ENCODE measurements at places on chromosomes 5 and 9. TPM values are rescaled to one million over a fixed set of nuclear protein-coding genes. Genes with fewer than 3 reads are reported as not detected.
A peak's percentile ranks its signal among the peaks of the same experiment; 100 is the strongest.

ADAMTSL2 gene
- total RNA-seq = 19.5 TPM

- H3K4me1 ChIP-seq = peaks cover 7% of the 10 kb centered on the region
- H3K4me3 ChIP-seq = no peak overlapping the region
- DNase-seq = no peak
- no peaks in the 10 kb centered on the region for H3K36me3 ChIP-seq
- H3K27ac ChIP-seq = no peak overlapping the region
- no peaks in the 10 kb centered on the region for H3K27me3 ChIP-seq
Observed at GRCh38 chr5:15495026-15495425, 5.0 kb upstream of the FBXL7 start.

SPATA31C1 gene
- not detected for total RNA-seq

DNA sequence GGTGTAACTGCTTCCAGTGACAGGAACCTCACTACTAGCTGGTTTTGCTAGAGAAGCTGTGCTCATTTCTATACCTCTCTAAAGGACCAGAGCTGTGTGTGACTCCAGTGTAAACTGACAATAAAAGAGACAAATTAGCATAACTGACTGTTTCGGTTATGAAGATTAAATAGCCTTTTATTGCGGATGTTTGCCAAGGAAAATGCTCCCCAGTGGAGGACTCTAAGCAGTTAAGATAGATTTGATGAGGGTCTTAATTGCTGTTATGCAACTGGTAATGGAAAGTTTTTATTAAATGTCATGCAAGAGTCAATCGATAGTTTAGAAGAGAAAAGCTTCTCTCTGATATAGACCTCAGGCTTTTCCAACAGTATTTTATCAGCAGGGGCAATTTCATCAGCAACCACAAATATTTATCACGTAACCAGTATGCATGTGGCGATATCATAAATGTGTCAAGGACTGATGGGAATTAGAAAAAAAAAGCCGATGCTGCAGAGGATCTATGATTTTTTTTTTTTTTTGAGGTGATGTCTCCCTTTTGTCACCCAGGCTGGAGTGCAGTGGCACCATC, 275.2 kb upstream of the DMAC1 start:
- H3K36me3 ChIP-seq = no peaks in the 10 kb centered on the region
- no peaks in the 10 kb centered on the region for H3K4me1 ChIP-seq
- no peak for DNase-seq
- no peaks in the 10 kb centered on the region for H3K27me3 ChIP-seq
- H3K27ac ChIP-seq = no peak overlapping the region

GRCh38 chr9:115628426-115628825, 510.5 kb upstream of the TNC start:
- no peaks in the 10 kb centered on the region for H3K27me3 ChIP-seq
- no peak overlapping the region for H3K27ac ChIP-seq
- DNase-seq = no peak
- H3K36me3 ChIP-seq = no peaks in the 10 kb centered on the region
- H3K4me1 ChIP-seq = no peaks in the 10 kb centered on the region
- H3K4me3 ChIP-seq = no peak overlapping the region

DNA sequence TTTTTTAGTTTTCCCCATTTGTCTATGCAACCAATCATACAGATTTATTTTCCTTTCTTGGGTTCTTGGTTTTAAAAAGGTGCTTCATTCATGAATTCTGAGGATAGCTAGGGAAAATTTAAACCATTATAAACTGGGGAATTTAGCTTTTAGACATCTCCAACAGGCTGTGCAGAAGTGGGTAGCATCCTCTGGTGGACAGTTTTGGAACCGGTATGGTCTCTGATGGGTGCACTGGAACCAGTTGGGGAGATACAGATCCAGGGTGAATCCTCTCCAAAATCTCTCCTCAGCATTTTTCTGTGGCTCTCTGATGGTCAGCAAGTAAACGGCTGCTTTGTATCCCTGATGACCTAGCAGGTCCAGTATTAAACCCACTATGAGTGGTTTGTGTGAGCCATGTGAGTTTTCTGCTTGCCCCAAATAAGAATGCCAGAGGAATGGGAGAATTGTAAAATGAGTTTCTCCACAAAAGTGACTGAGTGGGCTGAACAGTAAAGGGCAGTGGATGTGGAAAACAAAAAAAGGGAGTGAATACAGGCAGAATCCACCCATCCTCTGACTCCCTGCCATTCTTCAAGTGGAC, 9.1 kb upstream of the DNAJC25 start:
- H3K27ac ChIP-seq = no peak overlapping the region
- no peak overlapping the region for H3K4me3 ChIP-seq
- H3K27me3 ChIP-seq = no peaks in the 10 kb centered on the region
- DNase-seq = no peak
- no peaks in the 10 kb centered on the region for H3K36me3 ChIP-seq

DNA sequence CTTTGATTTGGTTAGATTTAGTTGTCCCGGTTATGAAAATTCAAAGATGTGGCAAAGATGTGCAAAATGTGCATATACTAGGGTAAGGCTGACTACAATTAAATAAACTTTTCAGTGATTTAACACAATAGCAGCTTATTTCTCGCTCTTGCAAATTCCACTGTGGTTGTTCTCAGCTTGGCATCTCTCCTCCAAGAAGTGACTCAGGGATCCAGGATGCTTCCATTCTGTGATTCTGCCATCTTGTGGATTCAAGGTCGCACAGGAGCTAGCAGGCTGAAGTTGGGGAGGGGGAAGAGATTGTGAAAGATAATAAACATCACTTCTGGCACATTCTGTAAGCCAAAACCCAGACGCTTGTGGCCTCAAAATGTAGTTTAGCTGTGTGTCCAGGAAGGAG, 60.1 kb upstream of the TGFBR1 start:
- no peaks in the 10 kb centered on the region for H3K36me3 ChIP-seq
- no peak for DNase-seq
- H3K4me3 ChIP-seq = no peak overlapping the region

AGXT2 gene
- total RNA-seq = not detected

- no peak for DNase-seq
- H3K27me3 ChIP-seq = no peaks in the 10 kb centered on the region
- H3K36me3 ChIP-seq = no peaks in the 10 kb centered on the region
- H3K4me3 ChIP-seq = no peak overlapping the region
Observed at GRCh38 chr9:109437286-109437685, 60.8 kb downstream of the PTPN3 start.

DNA sequence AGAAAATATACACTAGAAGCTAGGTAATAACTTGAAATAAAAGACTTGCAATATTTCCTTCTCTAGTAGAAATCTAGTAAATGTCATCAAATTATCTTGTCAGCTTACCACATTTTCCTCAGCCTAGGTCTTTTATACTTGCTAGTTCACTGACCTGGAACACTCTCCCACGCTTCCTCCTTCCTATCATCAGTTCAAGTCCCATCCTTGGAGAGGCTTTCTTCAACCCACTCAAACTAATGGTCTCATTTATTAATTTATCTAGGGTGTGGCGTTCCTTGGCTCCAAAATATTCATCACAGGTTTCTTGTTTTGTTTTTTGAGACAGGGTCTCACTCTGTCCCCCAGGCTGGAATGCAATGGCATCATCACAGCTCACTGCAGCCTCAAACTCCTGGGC, 2.9 kb downstream of the FAM13B start:
- H3K27me3 ChIP-seq = no peaks in the 10 kb centered on the region
- DNase-seq = no peak
- peaks cover 49% of the 10 kb centered on the region for H3K4me1 ChIP-seq
- no peak overlapping the region for H3K27ac ChIP-seq

- H3K36me3 ChIP-seq = peaks cover 32% of the 10 kb centered on the region
- H3K27me3 ChIP-seq = no peaks in the 10 kb centered on the region
- DNase-seq = no peak
- H3K4me3 ChIP-seq = no peak overlapping the region
Observed at GRCh38 chr9:112224401-112225289, 49.5 kb upstream of the SUSD1 start.

- H3K27me3 ChIP-seq = no peaks in the 10 kb centered on the region
- no peak for DNase-seq
- no peak overlapping the region for H3K27ac ChIP-seq
Observed at GRCh38 chr9:83196946-83197345, 134.0 kb upstream of the RASEF start.

GZMA gene
- total RNA-seq = 4.1 TPM

- no peak overlapping the region for H3K4me3 ChIP-seq
- H3K27ac ChIP-seq = no peak overlapping the region
- no peaks in the 10 kb centered on the region for H3K27me3 ChIP-seq
- H3K36me3 ChIP-seq = no peaks in the 10 kb centered on the region
Observed at GRCh38 chr5:81151546-81151945, 81.6 kb upstream of the CKMT2 start.

- H3K27ac ChIP-seq = no peak overlapping the region
- H3K4me1 ChIP-seq = no peaks in the 10 kb centered on the region
- H3K36me3 ChIP-seq = no peaks in the 10 kb centered on the region
- no peak overlapping the region for H3K4me3 ChIP-seq
- no peaks in the 10 kb centered on the region for H3K27me3 ChIP-seq
Observed at GRCh38 chr5:25107853-25108252, 463.1 kb upstream of the CDH10 start.

GRCh38 chr5:33611877-33612276, 171.1 kb downstream of the TARS1 start:
- H3K36me3 ChIP-seq = no peaks in the 10 kb centered on the region
- no peaks in the 10 kb centered on the region for H3K27me3 ChIP-seq
- H3K27ac ChIP-seq = no peak overlapping the region
- DNase-seq = no peak
- H3K4me1 ChIP-seq = no peaks in the 10 kb centered on the region

VPS13A gene
- 31.6 TPM for total RNA-seq

PTGES gene
- 0.76 TPM for total RNA-seq

DNA sequence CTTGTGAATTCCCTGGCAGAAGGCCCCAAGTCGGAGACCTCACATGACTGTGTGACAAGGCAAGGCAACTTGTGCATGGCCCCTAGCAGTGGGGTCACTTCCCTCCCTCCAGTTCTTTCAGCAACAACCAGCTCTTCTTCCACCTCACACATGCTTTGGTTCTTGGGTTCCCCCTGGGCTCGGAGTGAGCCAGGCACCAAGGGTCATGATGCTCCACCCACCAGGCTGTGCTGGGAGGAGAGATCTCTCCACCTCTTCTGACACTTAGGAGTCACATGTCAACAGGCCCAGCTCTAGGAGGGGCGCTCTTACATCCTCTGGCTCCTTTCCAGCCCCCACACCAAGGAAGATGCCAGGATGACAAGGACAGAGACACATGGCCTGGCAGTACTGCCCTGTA, 56.7 kb downstream of the CDH6 start:
- no peak overlapping the region for H3K27ac ChIP-seq
- no peak overlapping the region for H3K4me3 ChIP-seq
- H3K36me3 ChIP-seq = no peaks in the 10 kb centered on the region
- DNase-seq = no peak
- H3K4me1 ChIP-seq = no peaks in the 10 kb centered on the region

DNA sequence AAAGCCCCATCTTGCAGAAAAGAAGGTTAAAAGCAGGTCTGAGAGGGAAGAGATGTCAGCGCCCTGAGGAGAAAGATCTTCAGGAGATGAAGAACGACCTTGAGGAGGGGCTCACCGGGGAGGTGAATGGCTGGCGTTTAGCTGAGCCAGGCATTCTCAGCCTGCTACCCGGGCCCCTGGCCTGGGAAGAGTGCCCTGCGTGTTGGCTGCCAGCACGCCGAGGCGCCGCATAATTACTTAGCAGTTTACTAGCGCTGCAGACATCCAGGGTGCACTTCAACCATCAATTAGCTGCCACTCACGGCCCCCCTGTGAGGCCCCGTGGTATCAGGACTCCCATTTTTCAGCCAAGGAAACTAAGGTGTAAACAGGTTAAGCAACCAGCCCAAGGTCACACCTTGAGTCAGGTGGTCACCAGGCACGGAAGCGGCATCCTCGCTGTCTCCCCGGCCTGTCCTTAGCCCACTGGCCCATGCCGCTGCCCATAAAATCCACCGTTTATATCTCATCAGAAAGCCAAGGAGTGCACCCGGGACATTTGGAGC, 551.9 kb downstream of the BNC2 start:
- H3K27me3 ChIP-seq = no peaks in the 10 kb centered on the region
- no peaks in the 10 kb centered on the region for H3K4me1 ChIP-seq
- no peaks in the 10 kb centered on the region for H3K36me3 ChIP-seq
- no peak overlapping the region for H3K4me3 ChIP-seq
- DNase-seq = peak; percentile 20

- no peaks in the 10 kb centered on the region for H3K36me3 ChIP-seq
- no peaks in the 10 kb centered on the region for H3K27me3 ChIP-seq
- no peak overlapping the region for H3K4me3 ChIP-seq
- H3K4me1 ChIP-seq = no peaks in the 10 kb centered on the region
- DNase-seq = no peak
Observed at GRCh38 chr5:53411388-53411787, 69.0 kb upstream of the FST start.

OR1L6 gene
- not detected for total RNA-seq

WNT8A gene
- not detected for total RNA-seq

DNA sequence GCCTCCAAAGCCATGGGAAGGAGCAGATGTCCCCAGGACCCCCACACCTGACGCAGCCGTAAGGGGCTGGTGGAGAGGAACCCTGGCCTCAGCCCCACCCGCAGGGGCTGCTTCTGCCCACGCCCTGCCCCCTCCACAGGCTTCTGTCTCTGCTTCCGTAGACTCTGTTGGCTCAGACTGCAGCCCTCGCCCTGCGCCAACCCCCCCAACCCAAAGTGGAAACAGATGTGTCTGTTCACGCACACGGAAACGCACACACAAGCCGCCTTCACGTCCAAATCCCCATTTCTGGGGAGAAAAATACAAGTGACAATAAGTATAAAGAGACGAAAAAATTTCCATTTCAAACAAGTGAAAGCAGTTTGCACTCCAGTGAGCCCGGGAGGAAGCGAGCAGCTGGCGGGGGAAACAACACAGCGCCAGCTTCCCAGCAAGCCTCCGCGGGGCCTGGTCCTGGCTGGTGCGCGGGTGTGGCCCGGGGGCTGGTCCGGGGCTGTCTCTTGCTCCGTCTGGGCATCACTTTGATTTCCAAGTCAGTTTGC, 32.6 kb upstream of the RXRA start:
- H3K27me3 ChIP-seq = no peaks in the 10 kb centered on the region
- H3K36me3 ChIP-seq = no peaks in the 10 kb centered on the region
- H3K27ac ChIP-seq = no peak overlapping the region

DNA sequence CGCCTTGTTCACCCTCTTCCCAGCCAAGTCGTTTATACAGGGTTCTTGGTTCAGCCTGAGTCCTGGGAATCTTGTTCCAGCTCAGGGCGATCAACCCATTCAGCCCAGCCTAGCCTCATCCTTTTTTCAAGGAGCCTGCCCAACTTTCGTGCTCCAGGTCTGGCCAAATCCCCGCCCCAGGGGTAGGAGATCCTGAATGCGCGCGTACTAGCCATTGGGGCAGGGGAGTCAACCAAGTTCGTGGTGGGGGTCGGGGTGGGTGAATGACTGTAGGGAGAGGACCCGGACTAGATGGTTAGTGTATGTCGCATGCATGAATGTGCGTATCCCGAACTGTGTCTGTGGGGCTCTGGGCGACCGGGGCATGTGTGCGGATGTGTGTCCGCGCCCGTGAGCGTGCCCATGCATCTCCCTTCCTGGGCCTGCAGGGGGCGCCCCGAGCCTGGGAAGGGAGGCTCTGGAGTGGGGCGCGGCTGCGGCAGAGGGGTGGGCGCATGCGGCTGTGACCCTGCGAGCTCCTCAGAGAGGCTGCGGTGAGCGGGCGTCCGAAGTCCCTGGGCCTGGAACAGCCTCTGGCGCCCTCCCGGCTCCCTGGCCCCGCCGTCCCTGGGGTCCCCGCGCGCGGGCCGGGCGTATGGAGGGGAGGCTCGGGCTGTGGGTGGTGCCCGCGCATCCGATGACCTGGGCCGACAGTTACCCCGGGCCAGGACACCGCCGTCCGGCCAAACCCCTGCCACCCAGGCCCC, 8.7 kb downstream of the CCL21 start:
- DNase-seq = peak; percentile 93
- H3K27me3 ChIP-seq = no peaks in the 10 kb centered on the region
- peak overlapping the region; percentile 31 for H3K27ac ChIP-seq
- H3K4me1 ChIP-seq = peaks cover 14% of the 10 kb centered on the region
- peak overlapping the region; percentile 75 for H3K4me3 ChIP-seq

- H3K4me3 ChIP-seq = no peak overlapping the region
- DNase-seq = no peak
- no peaks in the 10 kb centered on the region for H3K27me3 ChIP-seq
- no peaks in the 10 kb centered on the region for H3K36me3 ChIP-seq
- no peaks in the 10 kb centered on the region for H3K4me1 ChIP-seq
Observed at GRCh38 chr9:108125625-108126024, 636.1 kb upstream of the KLF4 start.

Measured in upper lobe of left lung (tissue), 6 donors.